ENCODE measurements at places on chromosomes 7 and 10. TPM values are rescaled to one million over a fixed set of nuclear protein-coding genes. Genes with fewer than 3 reads are reported as not detected.

DNA sequence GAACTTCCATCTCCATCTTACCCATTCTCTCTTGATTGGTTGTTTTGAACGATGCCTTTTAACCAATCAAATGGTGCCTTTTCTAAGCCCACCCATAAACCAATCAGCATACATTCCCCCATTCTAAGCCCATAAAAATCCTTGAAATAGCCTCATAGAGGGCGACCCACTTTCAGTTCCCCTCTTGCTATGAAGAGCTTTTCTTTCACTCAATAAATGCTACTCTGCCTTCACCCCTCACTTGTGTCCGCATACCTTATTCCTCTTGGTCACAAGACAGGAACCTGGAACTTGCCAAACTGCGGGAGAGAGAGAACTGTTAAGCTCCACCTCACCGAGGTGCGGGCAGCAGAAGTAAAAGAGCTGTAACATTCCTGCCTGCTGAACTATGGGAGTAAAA is 1602.0 kb upstream of the LRRTM3 start:
- H3K4me1 ChIP-seq: no peaks in the 10 kb centered on the region
- H3K27ac ChIP-seq: no peak overlapping the region
- H3K4me3 ChIP-seq: no peak overlapping the region
- H3K27me3 ChIP-seq: no peaks in the 10 kb centered on the region
- DNase-seq: no peak

DNA sequence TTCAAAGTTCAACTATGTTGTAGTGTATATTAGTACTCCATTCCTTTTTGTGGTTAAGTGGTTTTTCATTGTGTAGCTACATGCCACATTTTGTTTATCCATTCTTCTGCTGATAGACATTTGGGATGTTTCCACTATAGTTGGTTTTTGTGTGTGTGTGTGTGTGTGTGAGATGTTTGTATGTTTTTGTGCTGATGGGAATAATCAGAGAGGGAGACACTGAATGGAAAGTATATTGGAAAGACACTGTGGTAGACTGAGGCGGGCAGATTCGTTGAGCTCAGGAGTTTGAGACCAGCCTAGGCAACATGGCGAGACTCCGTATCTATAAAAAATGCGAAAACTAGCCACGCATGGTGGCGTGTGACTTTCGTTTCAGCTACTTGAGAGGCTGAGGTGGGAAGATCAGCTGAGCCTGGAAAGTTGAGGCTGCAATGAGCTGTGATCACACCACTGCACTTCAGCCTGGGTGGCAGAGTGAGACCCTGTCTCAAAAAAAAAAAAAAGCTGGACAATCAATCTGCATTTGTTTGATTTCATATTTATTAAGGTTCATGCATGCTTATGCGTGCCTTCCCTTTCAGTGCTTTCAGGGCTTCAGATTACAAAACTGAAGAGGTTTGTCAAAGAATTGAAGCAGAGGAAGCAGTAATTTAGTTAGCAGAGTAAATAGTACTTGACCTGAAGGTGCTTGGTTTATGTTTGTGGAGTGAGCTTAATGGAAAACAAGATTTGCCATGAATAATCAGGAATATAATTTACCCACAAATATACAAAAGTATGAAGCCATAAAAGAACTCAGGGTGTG is 14.7 kb downstream of the SEC24C start:
- peaks cover 46% of the 10 kb centered on the region for H3K4me1 ChIP-seq
- no peaks in the 10 kb centered on the region for H3K27me3 ChIP-seq

DNA sequence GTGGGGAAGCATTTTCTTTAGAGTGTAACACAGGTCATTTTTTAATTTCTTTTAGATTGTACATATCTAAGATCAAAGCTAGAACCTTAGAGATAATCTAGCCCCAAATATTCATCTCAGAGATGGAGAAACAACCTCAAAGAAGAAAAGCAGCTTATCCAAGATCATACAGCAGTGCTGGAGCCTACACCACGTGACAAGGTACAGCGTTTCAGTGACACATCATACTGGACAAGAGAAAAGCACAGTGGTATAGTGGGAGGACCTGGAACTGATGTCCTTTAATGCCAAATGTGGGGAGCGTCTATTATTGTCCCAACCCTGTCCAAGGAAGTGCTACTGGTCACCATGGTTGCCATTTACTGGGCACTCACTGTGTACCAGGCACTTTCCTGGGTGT is 445.8 kb downstream of the RPS24 start:
- H3K4me1 ChIP-seq: no peaks in the 10 kb centered on the region
- no peak overlapping the region for H3K4me3 ChIP-seq
- peaks cover 15% of the 10 kb centered on the region for H3K27me3 ChIP-seq
- H3K27ac ChIP-seq: no peak overlapping the region
- no peak for DNase-seq

GRCh38 chr10:14438057-14438456 is 107.3 kb upstream of the FRMD4A start:
- H3K36me3 ChIP-seq: no peaks in the 10 kb centered on the region
- H3K27me3 ChIP-seq: peaks cover 12% of the 10 kb centered on the region
- DNase-seq: no peak
- H3K4me3 ChIP-seq: no peak overlapping the region

DNA sequence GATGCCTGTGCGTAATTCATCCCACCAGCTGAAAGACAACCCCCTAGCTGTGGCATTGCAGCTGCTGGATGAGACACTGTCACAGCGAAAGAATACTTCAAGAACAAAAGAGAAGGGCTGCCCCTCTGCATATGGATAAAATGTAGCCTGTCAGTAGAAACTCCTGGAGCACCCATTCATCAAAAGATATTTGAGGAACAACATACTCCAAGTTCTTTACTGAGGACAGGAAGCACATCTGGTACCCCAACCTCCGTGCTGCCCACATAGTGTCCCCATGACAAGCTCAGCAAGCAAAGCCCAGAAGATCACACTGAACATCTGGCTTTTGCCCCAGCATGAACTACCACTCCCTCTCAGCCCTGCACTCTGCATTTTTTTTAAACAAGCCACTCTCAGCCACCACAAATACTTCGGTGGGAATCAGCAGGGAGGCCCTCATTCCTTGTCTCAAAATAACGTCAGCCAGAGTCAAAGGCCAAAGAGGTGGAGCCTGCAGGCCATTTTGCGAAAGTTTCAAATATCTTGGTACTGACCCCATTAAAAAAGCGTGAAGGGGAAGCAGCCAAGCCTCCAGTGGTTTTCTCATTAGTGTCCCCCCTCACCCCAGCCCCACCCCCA is 1.7 kb downstream of the CREB3L2 start:
- no peak for DNase-seq
- peak overlapping the region; percentile 94 for H3K27ac ChIP-seq
- peaks cover 18% of the 10 kb centered on the region for H3K36me3 ChIP-seq

The DGKB gene
- not detected for total RNA-seq

The BTBD16 gene
- total RNA-seq: not detected

- no peak for DNase-seq
- no peaks in the 10 kb centered on the region for H3K36me3 ChIP-seq
- H3K27ac ChIP-seq: no peak overlapping the region
- no peak overlapping the region for H3K4me3 ChIP-seq
Observed at GRCh38 chr7:120645966-120646365, 212.0 kb downstream of the TSPAN12 start.

DNA sequence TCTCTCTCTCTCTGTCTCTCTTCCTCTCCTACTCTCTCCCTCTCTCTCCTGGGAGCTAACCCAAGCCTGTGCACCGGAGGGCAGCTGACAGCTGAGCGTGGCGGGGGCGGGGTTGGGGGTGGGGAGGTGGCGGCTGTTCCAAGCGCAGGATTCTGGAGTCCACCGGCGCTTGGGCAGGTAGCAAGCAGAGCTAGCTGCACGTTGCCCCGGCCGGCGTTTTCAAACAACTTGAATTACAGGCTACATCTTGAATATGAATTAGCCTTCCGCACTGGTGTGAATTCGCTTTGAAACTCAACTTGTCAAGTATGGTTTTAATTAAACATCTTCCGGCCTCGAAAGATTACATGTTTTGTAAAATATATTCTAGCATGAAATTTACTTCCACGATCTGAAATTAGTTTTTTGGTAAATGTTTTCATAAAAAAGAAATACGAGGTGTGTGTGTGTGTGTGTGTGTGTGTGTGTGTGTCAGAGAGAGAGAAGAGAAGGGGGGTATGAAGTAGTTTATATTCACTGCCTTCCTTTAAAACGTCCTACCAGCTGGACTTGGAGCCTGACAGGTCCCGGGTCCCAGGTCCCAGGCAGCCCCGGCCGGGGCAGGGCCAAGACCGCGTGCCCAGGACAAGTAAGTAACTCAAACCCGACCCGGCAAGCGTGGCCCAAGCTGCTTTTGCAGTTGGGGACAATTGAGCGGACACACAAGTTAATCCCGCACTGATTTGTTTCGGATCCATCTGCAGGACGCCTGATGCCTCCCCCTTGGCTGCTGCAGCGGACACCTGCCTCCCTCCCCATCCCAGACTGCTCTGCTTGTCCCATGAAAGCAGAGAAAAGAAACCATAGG is 9.0 kb upstream of the DLX6 start:
- H3K27me3 ChIP-seq: peaks cover 94% of the 10 kb centered on the region
- no peak overlapping the region for H3K4me3 ChIP-seq
- DNase-seq: no peak
- H3K36me3 ChIP-seq: peaks cover 8% of the 10 kb centered on the region
- H3K27ac ChIP-seq: no peak overlapping the region

DNA sequence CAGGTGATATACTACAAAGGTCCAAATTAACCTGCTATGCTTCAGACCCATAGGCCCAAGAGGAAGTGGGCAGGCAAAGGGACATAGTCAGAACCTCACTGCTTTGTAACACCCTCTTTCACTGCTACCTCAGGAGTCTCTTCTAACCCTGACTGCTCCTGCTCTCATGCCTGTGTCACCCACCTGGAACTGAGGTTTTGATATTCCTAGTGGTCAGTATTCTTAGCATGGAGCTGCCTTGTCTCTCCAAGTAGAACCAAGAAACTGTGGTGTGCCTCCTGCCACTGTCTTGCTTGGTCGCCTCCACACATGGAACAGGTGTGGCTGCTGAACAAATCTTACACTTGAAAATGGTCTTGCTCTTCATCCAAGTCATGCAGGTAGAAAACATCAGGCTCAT is 677.5 kb downstream of the XPNPEP1 start:
- no peaks in the 10 kb centered on the region for H3K36me3 ChIP-seq
- H3K4me3 ChIP-seq: no peak overlapping the region
- no peaks in the 10 kb centered on the region for H3K27me3 ChIP-seq

GRCh38 chr7:20745702-20746101 is 41.0 kb downstream of the SP8 start:
- no peak overlapping the region for H3K4me3 ChIP-seq
- no peak for DNase-seq
- H3K36me3 ChIP-seq: no peaks in the 10 kb centered on the region
- no peak overlapping the region for H3K27ac ChIP-seq
- no peaks in the 10 kb centered on the region for H3K27me3 ChIP-seq
- no peaks in the 10 kb centered on the region for H3K4me1 ChIP-seq

- peaks cover 9% of the 10 kb centered on the region for H3K27me3 ChIP-seq
- DNase-seq: no peak
- H3K4me1 ChIP-seq: peaks cover 9% of the 10 kb centered on the region
- H3K27ac ChIP-seq: no peak overlapping the region
Observed at GRCh38 chr7:101820703-101821102, 3.3 kb downstream of the CUX1 start.

GRCh38 chr10:114519306-114519669 is 115.0 kb upstream of the AFAP1L2 start:
- no peak for DNase-seq
- peak overlapping the region; percentile 29 for H3K4me3 ChIP-seq
- peaks cover 23% of the 10 kb centered on the region for H3K36me3 ChIP-seq

The NPC1L1 gene
- not detected for total RNA-seq

DNA sequence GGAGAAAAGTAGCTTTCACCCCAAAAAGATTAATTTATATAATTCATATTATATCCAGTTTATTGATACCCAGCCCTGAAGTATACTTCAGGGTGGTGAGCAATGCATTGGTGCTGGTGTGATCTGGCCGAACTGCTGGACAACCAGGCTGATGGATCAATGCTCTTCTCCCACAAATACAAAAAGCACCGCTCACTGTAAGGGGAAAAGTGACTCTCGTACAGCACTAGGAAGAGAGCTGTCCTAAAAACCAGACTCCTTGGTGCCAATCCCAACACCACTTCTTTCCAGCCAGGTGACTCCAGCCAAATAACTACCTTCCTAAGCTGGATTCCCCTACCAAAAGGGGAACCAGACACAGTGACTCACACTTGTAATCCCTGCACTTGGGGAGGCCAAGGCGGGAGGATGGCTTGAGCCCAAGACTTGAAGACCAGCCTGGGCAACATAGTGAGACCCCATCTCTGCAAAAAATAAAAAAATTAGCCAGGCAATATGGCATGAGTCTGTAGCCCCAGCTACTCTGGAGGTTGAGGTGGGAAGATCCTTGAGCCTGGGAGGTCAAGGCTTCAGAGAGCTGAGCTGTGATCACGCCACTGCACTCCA is 13.1 kb upstream of the TNPO3 start:
- DNase-seq: no peak
- H3K27ac ChIP-seq: no peak overlapping the region
- H3K4me3 ChIP-seq: no peak overlapping the region
- peaks cover 10% of the 10 kb centered on the region for H3K27me3 ChIP-seq
- no peaks in the 10 kb centered on the region for H3K36me3 ChIP-seq

The PLXDC2 gene
- 0.05 TPM for total RNA-seq

DNA sequence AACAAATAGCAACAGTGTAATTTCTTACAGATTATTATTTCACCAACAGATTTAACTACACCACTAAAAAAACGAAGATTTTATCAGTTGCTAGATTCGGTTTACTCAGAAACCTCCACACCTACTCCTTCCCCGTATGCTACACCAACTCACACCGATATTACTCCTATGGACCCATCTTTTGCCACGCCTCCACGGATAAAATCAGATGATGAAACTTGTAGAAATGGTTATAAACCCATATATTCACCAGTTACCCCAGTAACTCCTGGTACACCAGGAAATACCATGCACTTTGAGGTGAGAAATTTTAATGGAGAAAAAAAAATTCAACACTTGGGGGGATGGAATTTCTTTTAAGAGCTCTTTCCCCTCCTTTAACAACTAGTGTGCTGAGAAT is 92.5 kb downstream of the KMT2E start:
- no peaks in the 10 kb centered on the region for H3K27me3 ChIP-seq
- no peak overlapping the region for H3K4me3 ChIP-seq
- no peak for DNase-seq
- H3K36me3 ChIP-seq: peaks cover 71% of the 10 kb centered on the region
- peaks cover 2% of the 10 kb centered on the region for H3K4me1 ChIP-seq
- no peak overlapping the region for H3K27ac ChIP-seq

The AKR1C8 gene
- total RNA-seq: 0.18 TPM

The HYCC1 gene
- total RNA-seq: 74.2 TPM

DNA sequence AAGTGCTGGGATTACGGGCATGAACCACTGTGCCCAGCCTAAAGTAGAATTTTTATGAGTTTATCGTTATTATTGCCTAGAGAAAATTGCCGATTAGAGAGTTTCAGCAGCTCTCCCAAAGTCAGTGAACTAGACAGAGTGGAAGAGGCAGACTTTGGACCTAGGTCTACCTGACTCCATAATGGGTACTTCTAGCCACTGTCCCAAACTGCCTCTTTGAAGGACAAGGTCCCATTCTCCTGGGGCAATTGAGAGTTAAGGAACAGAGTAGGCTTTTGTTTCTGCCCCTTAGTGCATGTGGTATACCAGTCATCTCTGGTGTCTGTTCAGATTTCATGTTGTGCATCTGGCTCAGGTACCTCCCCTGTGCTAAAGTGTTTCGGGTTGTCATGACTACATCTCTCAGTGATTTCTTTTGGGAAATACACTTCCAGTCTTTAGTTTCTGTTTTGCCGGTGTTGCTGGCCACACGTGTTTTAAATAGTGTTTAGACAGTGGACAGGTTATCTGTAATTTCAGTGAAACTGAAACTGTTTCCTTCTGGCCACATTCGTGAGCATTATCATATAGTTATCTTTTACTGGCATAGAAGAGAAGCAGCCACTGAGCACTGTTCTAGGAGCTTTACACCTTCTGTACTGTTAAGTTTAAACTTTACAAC is 4.7 kb downstream of the TMEM236 start:
- no peaks in the 10 kb centered on the region for H3K36me3 ChIP-seq
- no peak for DNase-seq
- no peaks in the 10 kb centered on the region for H3K27me3 ChIP-seq

Data from activated CD8-positive, alpha-beta T cell treated with anti-CD3 and anti-CD28 coated beads, Interleukin-2, amount 10 ng/mL, durations not matched to agents 7 days and 5 days (primary cell).